ENCODE measurements at places on chromosomes 6 and 20.

GRCh38 chr6:112469306-112469705 lies 122.2 kb downstream of the RFPL4B start:
- no peak for DNase-seq

DNA sequence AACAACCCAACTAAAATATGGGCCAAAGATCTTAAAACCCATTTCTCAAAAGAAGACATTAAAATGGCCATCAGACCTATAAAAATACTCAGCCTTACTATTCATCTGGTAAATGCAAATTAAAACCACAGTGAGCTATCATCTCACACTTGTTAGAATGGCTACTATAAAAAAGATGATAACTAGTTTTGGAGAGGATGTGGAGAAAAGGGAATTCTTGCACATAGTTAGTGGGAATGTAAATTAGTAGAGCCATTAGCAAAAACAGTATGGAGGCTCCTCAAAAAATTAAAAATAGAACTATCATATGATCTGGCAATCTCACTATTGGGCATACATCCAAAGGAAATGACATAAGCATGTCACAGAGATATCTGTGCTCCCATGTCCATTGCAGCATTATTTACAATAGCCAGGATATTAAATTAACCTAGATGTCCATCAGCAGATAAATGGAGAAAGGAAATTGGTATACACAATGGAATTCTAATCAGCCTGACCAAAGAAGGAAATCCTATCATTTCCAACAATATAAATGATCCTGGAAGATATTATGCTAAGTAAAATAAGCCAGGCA lies 2.9 kb downstream of the SIRPB1 start:
- DNase-seq, result no peak

DNA sequence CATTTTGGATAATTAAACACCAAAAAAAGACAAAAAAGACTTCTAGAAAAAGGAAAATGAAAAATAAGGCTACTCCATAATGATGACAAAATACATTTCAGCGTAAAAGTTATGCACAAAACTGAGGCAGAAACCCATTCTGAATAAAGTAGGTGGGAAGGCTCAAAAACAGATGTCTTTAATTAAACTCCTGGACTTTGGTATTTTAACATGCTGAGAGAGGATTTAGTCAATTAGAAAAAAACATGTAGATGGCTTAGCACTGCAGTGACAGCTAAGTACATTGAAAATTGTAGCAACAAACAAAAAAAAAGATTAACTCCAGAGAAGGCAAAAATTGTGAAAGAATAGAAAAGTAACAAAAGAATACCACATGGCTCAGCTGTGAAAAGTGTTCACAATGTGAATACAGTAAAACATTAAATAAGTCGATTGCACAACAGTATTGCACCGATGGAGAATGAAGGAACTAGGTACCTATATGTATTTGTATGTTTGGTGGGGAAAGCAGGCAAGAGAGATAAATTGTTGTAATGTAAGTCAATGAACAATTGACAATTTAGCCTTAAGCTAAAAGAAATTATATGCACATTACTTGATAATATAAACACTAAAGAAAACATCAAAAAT lies 59.5 kb downstream of the TBC1D32 start:
- no peak for DNase-seq

DNA sequence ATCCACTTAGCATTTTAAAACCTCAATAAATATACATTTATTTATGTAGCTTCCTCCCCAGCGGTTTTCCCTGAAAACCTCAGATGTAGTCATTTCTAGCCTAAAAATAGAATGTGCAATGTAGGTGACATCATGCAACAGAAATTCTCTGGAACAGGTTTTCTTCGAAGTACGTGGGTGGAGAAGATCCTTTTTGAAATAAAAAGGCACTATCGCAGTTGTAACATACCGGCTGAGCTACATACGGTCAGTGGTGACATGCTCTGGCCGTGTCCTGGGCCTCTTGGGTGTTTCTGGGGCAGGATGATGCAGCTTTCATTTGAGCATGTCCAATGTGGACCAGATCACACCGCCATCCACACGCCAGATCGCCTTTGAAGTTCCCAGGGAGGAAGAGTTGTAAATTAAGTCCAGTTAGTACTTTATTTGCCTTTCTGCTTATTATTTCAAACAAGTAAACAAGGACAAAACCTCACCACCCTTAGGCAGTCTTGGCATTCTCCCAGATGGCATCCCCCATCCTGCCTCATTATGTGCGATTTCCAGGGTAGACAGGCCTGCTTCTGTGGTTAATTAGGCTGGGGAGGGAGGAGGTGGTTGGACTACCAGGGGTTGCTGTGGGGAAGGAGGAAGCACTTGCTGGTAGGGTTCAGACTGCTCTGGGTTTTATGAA lies 109.5 kb upstream of the CLDN20 start:
- DNase-seq, result no peak

DNA sequence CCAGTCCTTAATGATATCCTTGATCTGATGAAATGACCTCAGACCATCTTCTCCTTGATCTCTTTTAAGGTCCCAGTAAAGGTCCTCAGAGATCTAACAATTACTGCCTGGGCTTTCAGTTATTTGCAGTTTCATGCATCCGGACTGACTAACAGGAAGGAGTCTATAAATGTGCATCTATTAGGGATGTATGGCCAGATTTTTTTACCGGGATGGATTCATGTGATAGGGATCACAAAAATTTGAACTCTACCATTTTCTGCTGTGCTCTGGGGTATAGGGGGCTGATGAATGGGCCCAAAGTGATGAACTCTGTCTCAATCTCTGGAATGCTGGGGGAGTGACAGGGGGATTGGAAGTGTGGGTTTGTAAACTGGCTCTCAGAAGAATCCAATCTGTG lies 36.2 kb upstream of the SCUBE3 start:
- DNase-seq, result no peak

GRCh38 chr6:41072836-41073202 lies at the start of gene NFYA:
Gene NFYA, plus strand, starts transcription at chr6:41072974. Its CDS starts 6,116 bp downstream, at chr6:41079090.
- no peak for DNase-seq

GRCh38 chr20:1567392-1568162 lies 10.1 kb upstream of the SIRPD start:
- no peak for DNase-seq

DNA sequence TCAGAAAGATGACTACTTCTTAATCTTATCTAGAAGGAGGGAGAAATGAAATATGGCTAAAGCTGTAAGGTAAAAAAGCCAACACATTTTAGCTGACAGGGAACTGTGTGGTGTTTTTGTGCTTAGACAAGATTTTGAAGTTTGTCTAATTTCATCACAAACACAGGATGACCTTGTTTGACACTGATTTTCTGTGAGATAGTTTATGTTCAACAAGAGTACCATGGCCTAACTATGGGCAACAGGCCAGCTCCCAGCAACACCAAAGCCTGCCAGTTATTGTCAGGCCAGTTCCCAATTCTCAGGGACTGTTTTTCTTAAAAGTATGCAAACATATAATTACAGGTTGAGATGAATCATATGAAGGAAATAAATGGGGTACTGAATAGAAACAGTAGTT lies 5.5 kb upstream of the ABCF1 start:
- no peak for DNase-seq

- no peak for DNase-seq
Observed at GRCh38 chr6:84687431-84687830, 77.0 kb downstream of the TBX18 start.

DNA sequence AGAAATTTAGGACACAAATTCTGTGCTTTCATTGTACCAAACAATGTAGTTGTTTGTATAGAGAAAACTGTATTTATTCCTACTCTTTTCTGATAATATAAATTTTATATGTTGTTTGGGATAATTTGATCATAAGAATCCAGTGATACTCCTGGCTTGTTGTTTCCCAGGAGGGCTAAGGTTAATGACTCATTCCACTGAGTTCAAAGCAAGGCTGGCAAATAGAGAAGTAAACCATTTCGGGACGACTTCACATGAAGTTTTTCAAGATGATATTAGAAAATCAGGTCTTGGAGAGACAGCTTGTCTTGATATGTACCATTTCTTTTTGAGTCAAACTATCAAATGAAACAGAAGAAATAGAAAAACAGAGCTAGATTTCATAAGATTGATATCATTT lies 326.1 kb upstream of the CNR1 start:
- no peak for DNase-seq

DNA sequence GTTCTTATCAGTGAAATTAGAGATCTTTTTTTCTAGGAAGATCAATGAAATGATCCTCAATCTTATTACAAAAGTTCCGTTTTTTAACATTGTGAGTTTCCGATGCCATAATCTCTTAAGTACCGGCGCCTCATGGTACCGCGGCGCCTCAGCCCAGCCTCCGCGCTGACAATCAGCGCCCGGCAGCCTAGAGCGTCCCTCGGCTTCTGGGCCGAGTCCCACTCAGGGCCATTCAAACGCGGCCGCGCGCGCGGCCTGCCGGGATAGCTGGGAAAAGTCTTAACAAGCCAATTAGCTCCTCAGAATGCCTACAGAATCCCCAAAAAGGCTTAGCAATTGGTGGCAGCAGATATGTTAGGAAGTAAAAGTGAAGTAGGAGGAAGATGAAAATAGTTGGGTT lies 204.8 kb downstream of the ADGB start:
- DNase-seq, result no peak

DNA sequence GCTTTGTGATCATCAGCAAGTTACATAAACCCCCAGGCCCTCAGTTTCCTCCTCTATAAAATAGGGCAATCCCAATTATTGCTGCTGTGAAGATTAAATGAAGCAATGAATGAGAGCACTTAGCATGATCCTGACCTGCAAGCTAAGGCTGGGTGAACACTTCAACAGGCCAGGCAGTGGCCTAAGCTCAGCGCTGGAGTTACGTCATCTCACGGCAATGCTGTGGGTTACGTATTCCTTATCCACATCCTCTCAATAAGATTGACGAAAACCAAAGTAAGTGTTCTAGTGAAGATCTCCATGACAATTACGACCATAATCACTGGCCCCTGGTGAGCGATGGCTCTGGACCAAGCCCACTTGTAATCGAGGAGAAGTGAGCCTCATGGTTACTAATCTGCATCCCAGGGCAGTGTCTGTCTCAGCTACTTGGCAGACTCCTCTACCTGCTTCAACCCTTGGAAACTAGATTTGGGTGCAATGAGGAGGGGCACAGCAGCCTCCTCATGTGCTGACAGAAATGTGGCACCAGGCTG lies 274.1 kb upstream of the ARID1B start:
- no peak for DNase-seq

GRCh38 chr6:52489881-52490280 lies 69.7 kb downstream of the EFHC1 start:
- no peak for DNase-seq

DNA sequence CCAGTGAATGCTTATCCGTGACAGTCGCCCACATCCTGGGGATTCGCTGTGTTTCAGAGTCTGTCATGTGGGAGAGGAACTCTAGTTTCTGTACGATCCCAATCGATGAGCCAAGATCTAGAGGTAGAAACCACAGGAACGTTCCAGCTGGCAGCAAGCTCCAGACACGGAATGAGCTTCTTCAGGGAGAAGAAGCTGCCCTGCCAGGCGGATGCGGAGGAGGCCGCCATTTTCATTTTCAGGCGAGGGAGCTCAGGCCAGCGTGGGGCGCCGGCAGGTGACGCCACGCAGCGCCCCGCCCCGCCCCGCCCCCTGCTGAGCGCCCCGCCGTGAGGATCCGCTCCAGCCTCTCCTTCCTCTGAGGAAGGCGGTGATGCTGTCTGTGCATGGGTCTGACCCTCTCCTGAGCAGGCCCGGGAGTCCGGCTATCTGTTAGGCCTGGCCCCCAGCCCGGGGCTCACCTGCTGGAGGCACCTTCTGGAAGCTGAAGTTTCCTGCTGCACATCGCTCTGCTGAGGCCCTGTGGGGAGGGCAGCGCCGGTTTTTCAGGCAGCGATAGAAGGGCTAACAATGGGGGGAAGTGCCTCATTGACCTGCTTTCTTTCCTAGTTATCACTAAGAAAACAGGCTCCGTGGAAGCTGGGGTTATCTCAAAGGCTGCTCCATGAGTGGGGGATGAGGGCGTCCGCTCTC lies 147.5 kb downstream of the ERMARD start:
- no peak for DNase-seq

GRCh38 chr6:135993361-135993760 lies 141.9 kb downstream of the PDE7B start:
- DNase-seq, result no peak

- no peak for DNase-seq
Observed at GRCh38 chr20:47241345-47241781, 115.1 kb downstream of the ZMYND8 start.

GRCh38 chr6:89073014-89073620 lies 7.4 kb upstream of the PNRC1 start:
- DNase-seq, result no peak

- no peak for DNase-seq
Observed at GRCh38 chr20:62356589-62357186, 10.4 kb downstream of the LAMA5 start.

- DNase-seq, result no peak
Observed at GRCh38 chr20:44028868-44029847, 114.5 kb downstream of the TOX2 start.

- no peak for DNase-seq
Observed at GRCh38 chr6:62465206-62465605, 179.2 kb upstream of the KHDRBS2 start.

DNA sequence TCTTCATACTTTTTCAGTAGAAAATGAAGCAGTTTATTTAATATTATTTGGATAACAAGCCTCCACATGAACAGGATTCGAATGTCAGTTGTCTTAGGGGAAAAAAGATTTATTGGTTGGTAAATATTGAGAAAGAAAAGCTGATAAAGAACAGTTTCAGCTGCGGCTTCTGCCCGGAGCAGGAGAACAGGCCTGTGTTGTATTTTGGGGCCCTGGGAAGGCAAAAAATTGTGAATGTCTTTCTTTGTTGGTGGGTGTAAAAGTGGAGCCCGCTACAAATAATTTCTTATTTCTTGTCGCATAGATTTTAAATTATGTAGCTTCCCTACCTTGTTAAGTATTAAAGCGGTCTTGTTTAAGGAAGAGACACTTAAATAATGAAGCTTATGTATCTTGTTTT lies 90.5 kb upstream of the PAX1 start:
- DNase-seq, result no peak

- DNase-seq, result no peak
Observed at GRCh38 chr6:54291146-54291545, 17.1 kb upstream of the TINAG start.

GRCh38 chr6:30964075-30964474 lies 19.4 kb upstream of the MUC21 start:
- DNase-seq, result no peak

- DNase-seq, result no peak
Observed at GRCh38 chr20:44768854-44769480, 23.3 kb downstream of the KCNK15 start.

- DNase-seq, result no peak
Observed at GRCh38 chr6:53831936-53832660, 37.3 kb downstream of the LRRC1 start.

DNA sequence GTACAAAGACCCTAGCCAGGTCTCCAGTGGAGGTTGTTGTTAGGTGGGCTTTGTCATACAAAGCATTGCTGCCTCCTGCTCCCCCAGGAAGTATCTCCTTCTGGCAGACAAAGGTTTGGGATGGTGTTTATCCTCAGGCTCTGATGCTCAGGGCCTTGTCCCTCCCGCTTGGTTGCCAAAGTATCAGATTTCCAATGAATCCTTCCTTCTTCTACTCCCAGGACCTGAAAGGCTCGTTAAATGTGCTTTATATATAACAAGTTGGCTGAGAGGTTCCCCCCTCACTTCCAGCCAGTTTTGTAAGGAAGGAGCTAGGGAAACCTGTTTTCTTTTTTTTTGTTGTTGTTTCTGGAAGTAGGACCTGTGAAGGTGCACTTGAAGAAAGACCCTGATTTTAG lies 14.4 kb downstream of the PTK7 start:
- DNase-seq, result no peak

All from stimulated activated CD8-positive, alpha-beta memory T cell treated with anti-CD3 and anti-CD28 coated beads, Interleukin-12 subunit alpha, Interleukin-12 subunit beta, amount 100 ng/mL, for 1 hour (primary cell).